Activated CD8-positive, alpha-beta T cell treated with anti-CD3 and anti-CD28 coated beads, Interleukin-2, amount 10 ng/mL, durations not matched to agents 7 days and 5 days (primary cell): ENCODE measurements at places on chromosomes 5 and 9. TPM values are rescaled to one million over a fixed set of nuclear protein-coding genes. Genes with fewer than 3 reads are reported as not detected.

The CANX gene
- total RNA-seq, result 366 TPM

The IRX4 gene
- not detected for total RNA-seq

The ADAM19 gene
- total RNA-seq, result 77.7 TPM

The SLC6A19 gene
- not detected for total RNA-seq

The GABRA6 gene
- not detected for total RNA-seq

The PCDHGA10 gene
- total RNA-seq, result not detected

The SLC45A2 gene
- total RNA-seq, result 0.34 TPM

The SHOC1 gene
- not detected for total RNA-seq

DNA sequence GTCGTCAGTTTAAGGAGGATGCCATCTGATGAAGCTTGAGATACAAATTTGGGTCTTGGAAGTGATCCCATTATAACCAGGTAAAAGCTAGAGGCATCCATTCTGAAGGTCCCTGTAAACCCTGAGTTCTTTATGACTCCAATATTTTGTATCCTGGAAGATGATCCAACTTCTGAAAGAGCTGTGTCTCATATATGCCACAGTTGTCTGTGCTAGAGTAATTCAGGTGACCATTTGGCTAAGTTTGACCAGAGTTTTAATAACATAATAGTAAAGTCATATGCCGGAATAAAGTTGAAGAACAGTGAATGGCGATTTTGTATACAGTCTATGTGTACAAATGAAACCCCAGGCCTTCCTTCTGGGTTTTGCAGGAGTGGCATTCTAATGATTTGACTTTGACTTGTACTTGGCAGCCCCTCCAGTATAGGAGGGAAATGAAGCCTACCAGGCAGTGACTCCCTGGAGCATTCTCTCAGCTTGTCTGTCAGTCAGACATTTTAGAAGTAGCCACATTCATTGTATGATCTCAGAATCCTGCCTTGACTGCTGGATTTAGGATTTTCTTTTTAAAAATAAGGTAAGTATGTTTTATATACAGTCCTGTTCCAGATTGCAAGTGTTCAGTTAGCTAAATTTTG lies 39.6 kb downstream of the ENTREP1 start:
- peaks cover under 1% of the 10 kb centered on the region for H3K27me3 ChIP-seq
- no peak overlapping the region for H3K4me3 ChIP-seq
- no peak for DNase-seq
- no peaks in the 10 kb centered on the region for H3K36me3 ChIP-seq
- H3K27ac ChIP-seq, result no peak overlapping the region

DNA sequence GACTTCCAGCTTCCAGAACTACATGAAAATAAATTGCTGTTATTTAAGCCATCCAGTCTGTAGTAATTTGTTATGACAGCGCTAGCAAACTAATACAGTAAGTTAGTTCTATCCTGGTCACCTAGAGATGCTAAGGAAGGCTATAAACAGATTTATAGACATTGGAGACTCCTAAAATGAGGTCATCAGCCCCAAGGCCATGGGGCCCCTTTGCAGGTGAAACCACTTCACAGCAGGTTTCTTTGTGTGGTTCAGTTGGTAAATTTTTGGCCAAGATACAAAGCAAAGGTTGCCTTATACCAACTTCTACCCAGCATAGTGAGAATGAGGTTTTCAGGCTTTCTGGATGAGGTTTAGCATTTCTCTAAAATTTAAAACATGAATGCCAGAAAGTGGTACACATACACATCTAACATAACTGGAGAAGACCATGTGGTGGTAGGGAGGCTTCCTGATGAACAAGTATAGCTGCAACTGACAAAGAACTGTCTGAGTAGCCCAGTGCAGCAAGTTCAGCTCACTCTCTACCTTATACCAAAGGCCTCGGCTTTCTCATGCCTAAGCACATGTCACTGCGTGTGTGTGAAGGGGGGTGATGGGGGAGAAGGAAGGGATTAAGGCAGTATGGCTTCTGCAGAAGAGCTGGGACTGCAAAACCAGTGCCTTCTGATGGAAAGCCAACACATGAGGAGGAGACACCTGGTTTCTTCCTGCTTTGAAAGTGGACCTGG lies 264.6 kb upstream of the TAS2R1 start:
- no peak for DNase-seq
- no peaks in the 10 kb centered on the region for H3K4me1 ChIP-seq
- H3K36me3 ChIP-seq, result no peaks in the 10 kb centered on the region
- no peak overlapping the region for H3K4me3 ChIP-seq
- no peak overlapping the region for H3K27ac ChIP-seq

GRCh38 chr9:16045651-16046280 lies 492.9 kb downstream of the CCDC171 start:
- H3K27me3 ChIP-seq, result peaks cover 6% of the 10 kb centered on the region
- no peak overlapping the region for H3K4me3 ChIP-seq
- DNase-seq, result no peak
- H3K27ac ChIP-seq, result no peak overlapping the region

DNA sequence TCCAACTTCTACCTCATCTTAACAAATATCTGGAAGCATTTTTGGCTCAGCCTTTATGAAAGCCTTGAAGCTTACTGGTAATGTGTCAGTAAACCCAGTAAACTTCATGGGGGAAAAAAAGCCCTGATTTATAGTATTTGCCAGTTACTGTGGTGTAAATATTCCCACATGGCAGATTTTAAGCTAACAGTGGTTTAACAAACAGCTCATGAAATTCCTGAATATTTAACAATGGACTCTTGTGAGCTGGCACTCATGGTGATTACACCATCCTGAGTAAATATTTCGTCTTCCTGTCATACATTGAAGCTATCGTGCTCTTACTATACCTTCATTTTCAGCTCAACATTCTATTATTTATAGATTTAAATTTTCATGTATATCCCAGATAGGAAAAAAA lies 57.0 kb upstream of the ACOT12 start:
- DNase-seq, result no peak
- H3K4me3 ChIP-seq, result no peak overlapping the region
- no peaks in the 10 kb centered on the region for H3K4me1 ChIP-seq

DNA sequence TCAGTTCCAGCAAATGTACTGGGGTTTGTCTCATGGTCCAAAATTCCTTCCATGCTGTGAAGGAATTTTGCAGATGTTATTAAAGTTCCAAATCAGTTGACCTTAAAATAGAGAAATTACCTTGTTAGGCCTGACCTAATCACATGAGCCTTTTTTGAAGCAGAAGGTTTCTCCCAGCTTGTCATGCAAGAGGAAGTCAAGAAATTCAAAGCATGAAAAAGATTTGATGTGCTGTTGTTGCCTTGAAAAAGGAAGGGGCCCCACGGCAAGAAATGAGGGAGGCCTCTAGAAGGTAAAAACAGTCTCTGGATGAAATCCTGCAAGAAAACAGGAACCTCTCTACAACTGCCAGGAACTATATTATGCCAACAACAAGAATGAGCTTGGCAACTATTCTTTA lies 24.2 kb upstream of the HAPLN1 start:
- H3K36me3 ChIP-seq, result no peaks in the 10 kb centered on the region
- no peak overlapping the region for H3K27ac ChIP-seq
- H3K4me3 ChIP-seq, result no peak overlapping the region
- no peaks in the 10 kb centered on the region for H3K4me1 ChIP-seq
- no peak for DNase-seq

- H3K27me3 ChIP-seq, result no peaks in the 10 kb centered on the region
- peak overlapping the region; percentile 8 for H3K27ac ChIP-seq
- peaks cover 12% of the 10 kb centered on the region for H3K36me3 ChIP-seq
- H3K4me1 ChIP-seq, result peaks cover 36% of the 10 kb centered on the region
Observed at GRCh38 chr5:10699281-10699874, 61.7 kb downstream of the DAP start.

GRCh38 chr9:127980060-127980705 lies 606 bp downstream of the EEIG1 start:
- peaks cover 52% of the 10 kb centered on the region for H3K4me1 ChIP-seq
- H3K4me3 ChIP-seq, result peak overlapping the region; percentile 97
- peaks cover 43% of the 10 kb centered on the region for H3K36me3 ChIP-seq
- DNase-seq, result peak; percentile 52

- H3K4me3 ChIP-seq, result no peak overlapping the region
- no peaks in the 10 kb centered on the region for H3K4me1 ChIP-seq
- no peak for DNase-seq
Observed at GRCh38 chr9:38254756-38255155, 137.7 kb upstream of the ALDH1B1 start.

GRCh38 chr5:6710551-6711318 lies 2.5 kb upstream of the TENT4A start:
- H3K27ac ChIP-seq, result no peak overlapping the region
- peaks cover 25% of the 10 kb centered on the region for H3K4me1 ChIP-seq
- DNase-seq, result no peak
- no peaks in the 10 kb centered on the region for H3K27me3 ChIP-seq
- H3K36me3 ChIP-seq, result peaks cover 6% of the 10 kb centered on the region
- no peak overlapping the region for H3K4me3 ChIP-seq

GRCh38 chr5:179867476-179867875 lies 8.9 kb upstream of the MRNIP start:
- no peaks in the 10 kb centered on the region for H3K27me3 ChIP-seq
- H3K27ac ChIP-seq, result peak overlapping the region; percentile 67
- DNase-seq, result no peak
- peaks cover 26% of the 10 kb centered on the region for H3K36me3 ChIP-seq
- no peak overlapping the region for H3K4me3 ChIP-seq
- peaks cover 2% of the 10 kb centered on the region for H3K4me1 ChIP-seq

DNA sequence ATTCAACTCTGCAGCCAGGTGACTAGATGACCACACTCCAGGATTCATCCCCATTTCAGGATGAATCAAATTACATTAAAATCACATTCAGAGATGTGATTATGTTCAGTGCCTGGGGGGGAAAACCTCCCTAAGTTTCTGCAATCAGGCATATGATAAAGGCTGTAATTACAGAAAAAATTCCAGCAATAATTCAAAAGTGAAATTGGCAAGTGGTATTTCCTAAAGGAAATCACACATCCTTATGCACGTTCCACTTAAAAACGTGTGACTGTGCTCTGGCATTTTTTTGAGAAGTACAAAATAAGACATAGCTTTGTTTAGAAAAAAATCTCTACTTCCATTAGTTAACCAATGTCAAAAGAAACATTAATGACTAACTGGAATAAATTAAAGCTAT lies 5.3 kb downstream of the SLC24A2 start:
- no peaks in the 10 kb centered on the region for H3K4me1 ChIP-seq
- peaks cover 29% of the 10 kb centered on the region for H3K27me3 ChIP-seq
- DNase-seq, result no peak
- no peak overlapping the region for H3K4me3 ChIP-seq

- no peaks in the 10 kb centered on the region for H3K4me1 ChIP-seq
- H3K36me3 ChIP-seq, result no peaks in the 10 kb centered on the region
- H3K27me3 ChIP-seq, result no peaks in the 10 kb centered on the region
- no peak for DNase-seq
- H3K4me3 ChIP-seq, result no peak overlapping the region
Observed at GRCh38 chr9:6566409-6567139, 79.0 kb downstream of the GLDC start.

DNA sequence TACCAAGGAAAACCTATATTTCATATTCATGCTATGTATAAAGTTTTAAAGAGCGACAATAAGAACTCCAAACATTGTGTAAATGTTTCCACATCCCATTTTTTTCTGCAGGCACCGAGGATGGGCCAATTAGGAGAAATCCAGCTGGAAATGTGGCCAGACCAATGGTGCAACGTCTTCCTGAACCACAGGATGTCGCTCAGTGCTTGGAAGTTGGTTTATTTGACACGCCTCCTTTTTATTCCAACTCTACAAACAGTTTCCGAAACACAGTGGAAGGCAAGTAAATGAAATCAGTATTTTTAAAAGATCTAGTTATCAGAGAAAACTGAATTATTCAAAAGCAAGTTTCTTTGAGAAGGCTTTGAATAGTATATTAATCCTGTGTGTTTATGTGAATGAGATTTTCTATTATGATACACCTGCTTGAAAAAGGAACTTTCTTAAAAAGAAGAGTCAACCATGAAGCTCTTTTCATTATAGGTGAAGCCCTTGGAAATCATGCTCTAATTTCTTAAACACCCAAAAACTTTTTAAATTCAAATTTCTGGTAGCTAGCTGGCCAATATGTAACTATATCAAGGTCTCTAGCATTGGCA lies 9.1 kb downstream of the TYRP1 start:
- no peaks in the 10 kb centered on the region for H3K36me3 ChIP-seq
- no peak overlapping the region for H3K27ac ChIP-seq
- H3K27me3 ChIP-seq, result no peaks in the 10 kb centered on the region
- H3K4me1 ChIP-seq, result no peaks in the 10 kb centered on the region
- H3K4me3 ChIP-seq, result no peak overlapping the region

DNA sequence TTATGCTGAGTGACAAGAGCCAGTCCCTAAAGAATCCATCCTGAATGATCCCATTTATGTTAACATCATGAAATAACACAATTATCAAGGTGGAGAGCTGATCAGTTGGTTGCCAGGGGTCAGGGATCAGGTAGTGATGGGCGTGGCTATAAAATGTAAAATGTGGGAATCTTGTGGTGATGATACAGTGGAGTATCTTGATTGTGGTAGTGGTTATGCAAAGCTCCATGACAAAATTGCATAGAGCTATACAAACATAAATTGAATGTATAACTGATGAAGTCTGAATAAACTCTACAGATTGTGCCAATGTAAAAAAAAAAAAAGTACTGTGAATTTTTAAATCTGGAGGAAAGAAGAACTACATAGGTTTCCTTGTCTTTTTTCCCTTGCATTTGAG lies 104.6 kb upstream of the SPATA31C2 start:
- peaks cover 37% of the 10 kb centered on the region for H3K27me3 ChIP-seq
- H3K36me3 ChIP-seq, result no peaks in the 10 kb centered on the region
- H3K27ac ChIP-seq, result no peak overlapping the region

GRCh38 chr5:683551-684481 lies 9.3 kb downstream of the TPPP start:
- H3K27ac ChIP-seq, result no peak overlapping the region
- H3K36me3 ChIP-seq, result no peaks in the 10 kb centered on the region
- H3K27me3 ChIP-seq, result peaks cover 2% of the 10 kb centered on the region
- H3K4me3 ChIP-seq, result no peak overlapping the region
- no peaks in the 10 kb centered on the region for H3K4me1 ChIP-seq

- no peak overlapping the region for H3K4me3 ChIP-seq
- no peak overlapping the region for H3K27ac ChIP-seq
- no peak for DNase-seq
- peaks cover 14% of the 10 kb centered on the region for H3K4me1 ChIP-seq
- peaks cover 22% of the 10 kb centered on the region for H3K27me3 ChIP-seq
Observed at GRCh38 chr9:137293094-137293481, 9.0 kb downstream of the NRARP start.

DNA sequence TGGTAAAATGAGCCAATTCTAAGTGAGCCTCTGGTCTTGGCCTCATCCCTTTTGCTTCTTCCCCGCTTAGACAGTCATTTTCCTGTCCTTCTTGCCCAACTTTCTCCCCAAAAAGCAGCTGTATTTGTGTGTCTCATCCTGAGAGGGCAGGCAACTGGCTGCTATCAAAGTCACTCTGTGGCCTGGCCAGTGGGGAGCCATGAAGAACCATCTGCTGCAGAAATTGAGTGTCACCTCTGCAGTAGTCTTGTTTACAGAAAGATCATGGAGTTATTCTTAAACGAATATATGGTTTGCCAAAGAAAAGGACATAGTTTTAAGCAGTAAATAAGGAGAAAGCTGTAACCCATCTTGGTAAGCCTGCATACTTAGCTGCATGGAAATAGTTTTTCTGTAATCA lies 233.6 kb upstream of the ELAVL2 start:
- no peak overlapping the region for H3K4me3 ChIP-seq
- no peaks in the 10 kb centered on the region for H3K27me3 ChIP-seq
- H3K27ac ChIP-seq, result no peak overlapping the region
- H3K36me3 ChIP-seq, result no peaks in the 10 kb centered on the region
- DNase-seq, result no peak
- no peaks in the 10 kb centered on the region for H3K4me1 ChIP-seq
